ENCODE measurements at places on chromosomes 12 and 14. TPM values are rescaled to one million over a fixed set of nuclear protein-coding genes. Genes with fewer than 3 reads are reported as not detected.

DNA sequence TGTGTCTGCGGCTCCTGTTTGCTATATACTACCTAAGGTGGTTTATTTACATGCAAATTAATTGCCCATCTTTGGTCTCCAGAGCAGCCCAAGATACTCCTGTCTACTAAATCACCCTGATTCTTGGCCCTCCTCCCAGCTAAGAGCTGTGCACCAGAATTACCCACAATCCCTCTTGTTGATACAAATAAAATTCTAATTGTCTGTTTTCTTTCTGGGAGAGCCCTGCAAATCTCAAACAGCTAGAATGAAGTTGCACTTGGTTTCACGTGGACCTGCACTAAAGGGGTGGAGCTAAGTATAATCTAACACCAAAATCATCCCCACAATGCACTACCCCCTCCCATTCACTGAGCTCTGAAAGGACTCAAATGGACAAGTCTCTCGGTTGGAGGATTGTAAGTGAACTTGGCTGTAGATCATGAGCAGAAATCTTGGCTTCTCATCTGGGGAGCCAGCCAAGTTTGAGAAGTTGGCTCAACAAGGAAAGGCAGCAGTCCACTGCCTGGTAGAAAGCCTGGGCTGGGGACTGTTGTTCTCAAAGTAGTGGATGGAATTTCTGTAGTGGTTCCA, 6.6 kb downstream of the MAX start:
- no peak for DNase-seq

DNA sequence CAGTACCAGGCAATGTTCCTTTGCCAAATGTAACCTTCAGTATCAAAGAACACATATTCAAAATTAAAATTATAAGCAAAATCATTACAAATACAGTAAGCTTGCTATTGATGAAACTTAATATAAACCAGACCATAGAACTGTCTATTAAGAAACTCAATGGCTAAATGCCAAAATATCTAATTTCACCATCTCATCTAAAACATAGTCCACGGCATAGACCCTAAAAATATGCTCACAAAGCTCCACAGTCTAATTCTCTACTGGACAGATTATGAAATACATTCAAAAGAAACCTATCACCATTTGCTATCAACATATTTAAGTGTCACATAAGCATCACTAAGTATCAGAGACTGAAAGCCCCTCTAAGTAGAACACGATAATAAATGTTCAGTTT, 25.2 kb downstream of the DUSP16 start:
- DNase-seq, result no peak

GRCh38 chr12:83980398-83980797, 932.2 kb downstream of the SLC6A15 start:
- DNase-seq, result no peak

DNA sequence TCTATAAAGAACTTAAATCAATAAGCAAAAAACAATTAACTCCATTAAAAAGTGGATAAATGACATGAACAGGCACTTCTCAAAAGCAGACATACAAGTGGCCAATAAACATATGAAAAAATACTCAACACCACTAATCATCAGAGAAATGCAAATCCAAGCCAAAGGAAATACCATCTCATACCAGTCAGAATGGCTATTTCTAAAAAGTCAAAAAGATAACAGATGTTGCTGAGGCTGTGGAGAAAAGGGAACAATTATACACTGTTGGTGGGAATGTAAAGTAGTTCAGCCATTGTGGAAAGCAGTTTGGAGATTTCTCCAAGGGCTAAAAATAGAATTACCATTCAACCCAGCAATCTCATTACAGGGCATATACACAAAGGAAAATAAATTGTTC, 234.5 kb upstream of the PLXNC1 start:
- DNase-seq, result no peak

GRCh38 chr12:29066011-29066588, 83.0 kb upstream of the FAR2 start:
- no peak for DNase-seq

DNA sequence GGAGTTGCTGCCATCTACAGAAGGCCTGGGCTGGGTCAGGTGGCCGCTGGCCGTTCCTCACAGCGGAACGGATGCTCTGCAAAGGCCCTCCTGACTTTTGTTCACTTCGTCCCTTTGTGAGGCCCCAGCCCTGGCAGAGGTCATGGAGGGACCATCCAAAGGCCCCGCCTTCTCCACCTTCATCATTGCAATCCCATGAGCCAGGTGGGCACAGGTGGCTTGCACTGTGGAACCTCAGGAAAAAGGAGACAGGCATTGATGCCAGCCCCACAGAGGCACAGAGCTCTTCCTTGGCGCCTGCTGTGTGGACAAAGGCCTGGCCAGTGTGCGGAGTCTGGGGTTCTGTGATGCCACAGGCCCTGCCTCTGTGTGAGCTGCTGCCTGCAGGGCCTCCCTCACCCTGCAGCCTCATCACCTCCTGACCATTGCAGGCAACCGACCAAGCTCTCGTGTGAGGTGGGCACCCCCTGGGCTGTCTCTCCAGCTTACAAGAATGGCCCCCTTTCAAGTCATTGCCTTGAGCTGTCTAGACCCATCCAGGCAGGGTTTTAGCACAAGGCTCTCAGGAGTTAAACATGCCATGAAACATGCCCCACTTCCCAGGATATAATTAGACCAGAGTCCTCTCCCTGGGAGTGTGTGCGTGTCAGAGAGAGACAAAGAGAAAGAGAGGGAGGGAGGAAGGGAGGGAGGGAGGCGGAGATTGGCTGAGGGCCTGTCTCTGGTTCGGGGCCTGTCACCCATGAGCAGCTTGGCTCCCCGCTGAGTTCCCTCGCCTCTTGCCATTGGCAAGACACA, 19.3 kb downstream of the NFKBIA start:
- DNase-seq, result no peak

DNA sequence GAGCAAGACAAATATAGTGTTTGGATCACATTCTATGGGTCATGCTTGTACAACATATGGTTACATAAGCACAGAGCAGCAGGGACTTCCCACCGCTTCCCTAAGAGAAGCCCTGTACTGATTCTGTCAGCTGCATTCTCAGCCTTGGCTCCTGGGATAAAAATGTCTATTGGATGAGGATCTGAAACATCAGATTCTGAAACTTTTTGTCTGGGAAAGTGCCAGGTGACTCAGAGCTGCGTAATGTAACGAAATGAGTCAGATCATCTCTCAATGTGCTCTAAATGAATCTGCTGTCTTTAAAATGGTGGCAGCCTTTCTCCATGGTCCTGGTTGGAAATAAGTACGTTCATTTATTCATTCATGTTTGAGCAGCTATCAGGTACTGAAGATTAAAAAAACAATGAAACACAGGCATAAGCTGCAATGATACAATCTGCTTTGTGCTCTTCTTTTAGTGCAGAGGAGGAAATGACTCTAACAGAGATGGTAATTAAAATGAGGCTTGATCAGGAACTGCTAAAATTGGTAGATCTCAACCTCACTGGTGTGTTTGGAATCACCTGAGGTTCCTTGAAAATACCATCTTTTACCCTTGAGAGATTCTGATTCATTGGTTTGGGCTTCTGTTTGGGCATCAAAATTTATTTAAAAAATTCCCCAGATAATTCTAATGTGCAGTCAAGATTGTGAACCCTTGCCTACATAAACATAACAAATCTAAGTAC, 99.1 kb upstream of the NAP1L1 start:
- no peak for DNase-seq

DNA sequence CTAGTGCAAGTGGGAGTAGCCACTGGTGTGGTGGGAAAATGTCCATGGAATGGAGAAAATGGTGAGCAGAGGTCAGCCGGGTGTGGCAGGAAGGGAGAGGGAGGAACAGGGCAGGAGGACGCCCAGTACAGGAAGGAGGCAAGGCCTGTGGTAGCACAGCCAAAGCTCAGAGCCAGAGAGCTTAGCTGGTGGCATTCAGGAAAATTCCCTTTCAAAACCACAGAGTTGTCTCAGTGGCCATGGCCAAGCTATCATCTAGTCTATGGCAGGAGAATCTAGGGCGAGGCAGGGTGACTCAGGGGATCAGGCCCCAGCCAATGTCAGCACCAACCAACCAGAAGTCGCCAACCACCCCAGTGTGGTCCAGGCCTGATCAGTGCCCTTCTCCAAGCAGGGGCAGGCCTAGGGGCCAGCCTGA, 67.7 kb upstream of the DDX11 start:
- no peak for DNase-seq

DNA sequence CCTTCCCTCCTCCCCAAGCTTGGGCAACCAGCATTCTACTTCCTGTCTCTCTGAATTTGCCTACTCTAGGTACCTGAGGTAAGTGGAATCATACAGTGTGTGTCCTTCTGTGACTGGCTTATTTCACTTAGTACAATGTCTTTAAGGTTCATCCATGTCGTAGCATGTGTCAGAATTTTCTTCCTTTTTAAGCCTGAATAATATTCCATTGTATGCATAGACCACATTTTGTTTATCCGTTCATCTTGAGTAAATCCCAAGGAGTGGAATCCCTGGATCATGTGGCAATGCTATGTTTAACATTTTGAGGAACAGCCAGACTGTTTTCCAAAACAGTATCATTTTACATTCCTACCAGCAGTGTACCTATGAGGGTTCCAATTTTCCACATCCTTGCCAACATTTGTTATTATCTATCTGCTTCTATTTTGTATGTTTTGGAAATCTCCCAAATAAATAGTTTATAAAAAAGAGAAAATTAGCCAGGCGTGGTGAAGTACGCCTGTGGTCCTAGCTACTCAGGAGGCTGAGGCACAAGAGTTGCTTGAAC, 12.4 kb downstream of the HSP90AA1 start:
- DNase-seq, result no peak

GRCh38 chr12:8991371-8992345, 2.3 kb downstream of the KLRG1 start:
- DNase-seq, result no peak

DNA sequence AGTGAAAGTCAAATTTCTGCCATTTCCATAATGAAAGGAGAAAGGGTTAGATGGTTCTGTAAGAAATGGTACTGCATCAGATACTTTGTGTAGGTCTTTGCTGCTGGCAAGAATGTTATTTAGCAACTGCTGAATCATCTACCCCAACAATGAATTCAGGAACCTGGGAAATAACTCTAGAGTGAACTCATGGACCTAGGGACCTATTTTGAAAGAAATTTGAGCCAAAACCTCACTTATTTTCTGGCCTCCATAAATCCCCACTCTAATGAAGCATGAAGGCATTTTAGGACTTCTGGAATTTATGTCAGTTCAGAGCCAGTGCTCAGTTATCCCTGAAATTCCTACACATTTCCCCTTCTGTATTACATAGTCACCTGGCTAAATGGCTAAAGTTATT, 50.9 kb upstream of the CPNE8 start:
- DNase-seq, result no peak

- DNase-seq, result no peak
These were observed 25.5 kb downstream of the ZC2HC1C start for GRCh38 chr14:75094896-75095295.

DNA sequence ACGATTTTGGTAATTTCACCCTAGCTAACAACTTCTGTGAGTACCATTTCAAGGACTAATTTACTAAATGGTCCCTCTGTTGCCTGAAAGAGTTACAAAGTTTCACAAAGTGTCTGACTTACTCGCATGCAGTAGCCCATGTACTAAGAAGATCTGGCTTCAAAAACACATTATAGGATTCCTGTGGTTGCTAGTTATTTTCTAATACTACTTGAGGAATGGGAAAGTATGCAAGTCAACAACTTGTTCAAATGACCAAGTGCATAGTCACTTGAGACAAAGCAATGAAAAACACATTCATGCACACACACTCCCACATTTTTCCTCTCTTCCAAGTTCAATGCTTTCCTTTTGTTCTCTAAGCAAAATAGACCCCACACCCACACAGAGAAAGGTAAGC, 219.7 kb upstream of the TMPO start:
- DNase-seq, result no peak

GRCh38 chr14:89134640-89135039, 282.4 kb downstream of the FOXN3 start:
- DNase-seq, result no peak

DNA sequence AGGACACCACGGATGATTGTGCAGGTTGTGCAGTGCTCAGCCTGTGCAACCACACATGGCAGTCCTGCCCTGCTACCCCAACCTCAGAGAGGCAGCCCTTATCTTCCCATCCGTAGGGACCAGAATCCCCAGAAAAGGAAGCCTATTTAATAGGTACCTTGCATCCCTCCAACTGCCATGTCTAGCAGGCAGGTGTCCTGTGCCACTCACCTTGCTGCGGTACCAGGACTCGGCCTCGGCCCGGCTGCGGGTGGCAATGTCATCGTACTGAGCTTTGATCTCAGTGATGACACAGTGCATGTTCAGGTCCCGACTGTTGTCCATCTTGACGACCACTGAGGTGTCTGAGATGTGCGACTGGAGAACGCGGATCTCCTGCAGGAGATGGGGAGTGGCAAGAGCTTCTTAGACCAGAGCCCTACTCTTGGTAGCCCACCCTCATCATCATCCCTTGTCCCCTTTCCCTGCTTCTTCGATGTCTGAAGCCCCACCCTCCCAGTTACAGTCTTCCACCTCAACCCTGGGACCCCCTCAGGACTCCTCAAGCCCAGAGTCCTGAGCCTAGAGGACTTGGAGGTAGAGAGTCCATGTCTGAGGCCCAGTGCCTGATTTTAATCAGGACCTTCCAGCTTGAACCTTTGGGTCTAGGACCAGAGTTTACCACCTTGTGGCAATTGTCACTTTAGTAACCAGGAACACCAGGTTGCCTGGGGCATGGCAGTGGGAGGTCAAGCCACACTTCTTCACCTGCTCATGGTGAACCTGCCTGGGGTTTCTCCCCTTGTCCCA, 20.5 kb downstream of the KRT7 start:
- DNase-seq, result no peak

DNA sequence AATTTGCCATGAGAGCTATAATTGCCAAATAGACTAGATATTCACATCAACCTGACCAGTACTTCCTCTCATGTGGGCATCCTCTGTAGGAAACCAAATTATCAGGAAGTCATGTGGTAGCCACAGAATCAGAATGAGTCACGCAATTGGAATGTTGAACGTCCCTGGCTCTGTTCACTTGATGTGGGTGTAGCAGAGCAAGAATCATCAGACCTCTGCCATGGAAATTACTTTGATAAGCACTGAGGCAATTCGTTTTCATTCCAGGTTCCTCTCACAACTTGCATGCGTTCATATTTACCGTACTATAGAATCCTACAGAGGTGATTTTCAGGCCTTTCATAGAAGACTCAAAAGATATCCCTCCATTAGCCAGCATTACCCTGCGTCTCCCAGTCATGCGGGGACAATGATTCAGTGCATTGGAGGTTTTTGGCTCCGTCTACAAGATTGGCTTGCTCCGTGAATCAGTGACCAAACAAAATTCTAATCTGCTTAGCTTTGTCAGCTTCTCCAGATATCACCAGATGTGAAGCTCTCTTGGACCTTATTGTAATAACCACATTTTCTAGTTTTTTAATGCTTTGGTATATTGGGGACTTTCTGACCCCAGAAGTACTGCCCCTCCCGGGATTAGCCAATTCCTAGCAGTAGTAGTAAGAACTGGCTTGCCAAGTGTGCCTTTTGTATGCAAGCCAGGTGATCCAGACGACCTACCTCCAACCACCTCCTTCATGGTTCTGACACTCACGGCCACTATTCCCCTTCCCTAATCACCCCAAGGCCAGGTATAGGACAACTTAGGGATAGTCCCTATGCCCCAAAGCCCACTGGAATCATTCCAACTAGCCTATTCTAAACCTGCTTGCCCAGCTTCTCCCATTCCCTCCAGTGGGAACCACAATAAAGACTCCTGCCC, 133.4 kb downstream of the KICS2 start:
- DNase-seq, result no peak

MIPOL1 gene
- not detected for total RNA-seq

CLIP1 gene
- 48.2 TPM for total RNA-seq

ERG28 gene
- 18.8 TPM for total RNA-seq

OR4K14 gene
- total RNA-seq, result not detected

OASL gene
- 4.0 TPM for total RNA-seq

CLEC1B gene
- not detected for total RNA-seq

FOXM1 gene
- total RNA-seq, result 67.5 TPM

PLA2G1B gene
- not detected for total RNA-seq

KLRC2 gene
- 5.7 TPM for total RNA-seq

Data from CD8-positive, alpha-beta memory T cell (primary cell).